ENCODE measurements at places on chromosomes 11 and 22. TPM values are rescaled to one million over a fixed set of nuclear protein-coding genes. Genes with fewer than 3 reads are reported as not detected.

Gene CADM1
- 0.81 TPM for total RNA-seq

Gene GGT1
- total RNA-seq: 1.7 TPM

Gene KCNQ1OT1
- total RNA-seq: 0.32 TPM

Gene KCTD14
- total RNA-seq: 0.25 TPM

Gene SLC16A8
- not detected for total RNA-seq

Gene LMNTD2
- 1.2 TPM for total RNA-seq

Gene PRR5L
- total RNA-seq: 21.4 TPM

Gene PNPLA5
- not detected for total RNA-seq

Gene KCNJ5
- total RNA-seq: 0.16 TPM

Gene RHOD
- 20.8 TPM for total RNA-seq

Gene BTBD18
- total RNA-seq: not detected

Gene HBB
- total RNA-seq: not detected

Gene RAG2
- total RNA-seq: not detected

Gene C11orf86
- not detected for total RNA-seq

Gene KRTAP5-10
- total RNA-seq: not detected

Gene TP53I11
- 38.1 TPM for total RNA-seq

Gene ST13
- 181 TPM for total RNA-seq

Gene KRTAP5-7
- 0.16 TPM for total RNA-seq

Gene TYR
- total RNA-seq: not detected

Gene MFRP
- total RNA-seq: under 0.01 TPM

Gene APBB1
- 38.0 TPM for total RNA-seq

Gene APOL4
- total RNA-seq: 6.0 TPM

Gene GRM5
- 0.13 TPM for total RNA-seq

Gene OR51D1
- not detected for total RNA-seq

Gene OR52M1
- total RNA-seq: not detected

Gene SDF2L1
- 53.1 TPM for total RNA-seq

Gene MS4A12
- not detected for total RNA-seq

Gene ANO5
- 0.44 TPM for total RNA-seq

Gene MYO18B
- not detected for total RNA-seq

Gene THY1
- total RNA-seq: 2.1 TPM

Gene MAPK8IP2
- 0.38 TPM for total RNA-seq

Gene CD3D
- not detected for total RNA-seq

Gene BLID
- total RNA-seq: 0.16 TPM
